Keratinocyte (primary cell): ENCODE measurements at places on chromosomes 11 and 22. TPM values are rescaled to one million over a fixed set of nuclear protein-coding genes. Genes with fewer than 3 reads are reported as not detected.

Gene HMGXB4
- 15.4 to 22.6 TPM (median 22.4 TPM) in 3 replicates for polyA plus RNA-seq

Gene DRD4
- polyA plus RNA-seq: not detected in 3 replicates

Gene LMO2
- 0.53 to 1.1 TPM (median 0.57 TPM) in 3 replicates for polyA plus RNA-seq

Gene DCHS1
- polyA plus RNA-seq: 0.03 to 0.05 TPM (median 0.03 TPM) in 3 replicates

Gene TRIM48
- not detected in 3 replicates for polyA plus RNA-seq
